ENCODE measurements at places on chromosomes 4 and X.

- no peak for DNase-seq
Observed at GRCh38 chr4:159608436-159608835, 505.6 kb downstream of the RAPGEF2 start.

- no peak for DNase-seq
Observed at GRCh38 chr4:105715692-105716278, 7.2 kb downstream of the GSTCD start.

DNA sequence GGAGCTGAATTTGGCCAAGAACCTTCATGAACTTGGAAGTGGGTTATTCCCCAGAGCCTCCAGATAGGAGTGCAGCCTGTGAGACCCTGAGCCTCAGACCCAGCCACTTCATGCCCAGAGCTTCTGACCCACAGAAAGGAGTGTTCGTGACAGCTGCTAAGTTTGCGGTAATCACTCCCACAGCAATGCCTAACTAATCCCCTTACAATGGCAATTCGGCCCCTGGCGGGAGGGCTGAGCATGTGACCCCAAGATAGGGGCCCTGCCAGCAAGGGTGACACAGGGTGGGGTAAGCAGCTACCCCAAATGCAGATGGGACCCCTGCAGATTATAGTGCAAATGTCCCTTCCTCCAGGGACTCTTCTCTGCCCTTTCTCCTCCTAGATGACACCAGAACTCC lies 22.5 kb downstream of the PNMA6E start:
- no peak for DNase-seq

DNA sequence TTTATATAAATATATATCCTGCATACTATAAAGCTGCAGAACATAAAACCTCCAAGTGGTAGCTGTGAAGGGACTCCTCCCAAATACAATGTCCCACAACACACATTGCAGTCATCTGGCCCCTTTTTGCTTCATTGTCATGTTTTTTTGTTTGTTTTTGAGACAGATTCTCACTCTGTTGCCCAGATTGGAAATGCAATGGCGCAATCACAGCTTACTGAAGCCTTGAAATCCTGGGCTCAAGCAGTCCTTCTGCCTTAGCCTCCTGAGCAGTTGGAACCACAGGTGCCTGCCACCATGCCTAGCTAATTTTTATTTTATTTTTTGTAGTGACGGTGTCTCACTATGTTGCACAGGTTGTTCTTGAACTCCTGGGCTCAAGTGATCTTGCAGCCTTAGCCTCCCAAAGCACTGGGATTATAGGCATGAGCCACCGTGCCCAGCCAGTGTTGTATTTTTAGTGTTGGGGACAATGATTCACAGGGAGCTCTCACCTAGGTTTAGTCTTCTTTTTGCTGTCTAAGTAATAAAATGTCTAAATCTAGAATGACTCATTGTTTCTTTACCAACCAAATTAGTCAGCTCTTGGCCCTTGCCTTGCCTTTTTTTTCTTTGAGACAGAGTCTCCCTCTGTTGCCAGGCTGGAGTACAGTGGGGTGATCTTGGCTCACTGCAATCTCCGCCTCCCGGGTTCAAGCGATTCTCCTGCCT lies 24.0 kb upstream of the XIAP start:
- no peak for DNase-seq

DNA sequence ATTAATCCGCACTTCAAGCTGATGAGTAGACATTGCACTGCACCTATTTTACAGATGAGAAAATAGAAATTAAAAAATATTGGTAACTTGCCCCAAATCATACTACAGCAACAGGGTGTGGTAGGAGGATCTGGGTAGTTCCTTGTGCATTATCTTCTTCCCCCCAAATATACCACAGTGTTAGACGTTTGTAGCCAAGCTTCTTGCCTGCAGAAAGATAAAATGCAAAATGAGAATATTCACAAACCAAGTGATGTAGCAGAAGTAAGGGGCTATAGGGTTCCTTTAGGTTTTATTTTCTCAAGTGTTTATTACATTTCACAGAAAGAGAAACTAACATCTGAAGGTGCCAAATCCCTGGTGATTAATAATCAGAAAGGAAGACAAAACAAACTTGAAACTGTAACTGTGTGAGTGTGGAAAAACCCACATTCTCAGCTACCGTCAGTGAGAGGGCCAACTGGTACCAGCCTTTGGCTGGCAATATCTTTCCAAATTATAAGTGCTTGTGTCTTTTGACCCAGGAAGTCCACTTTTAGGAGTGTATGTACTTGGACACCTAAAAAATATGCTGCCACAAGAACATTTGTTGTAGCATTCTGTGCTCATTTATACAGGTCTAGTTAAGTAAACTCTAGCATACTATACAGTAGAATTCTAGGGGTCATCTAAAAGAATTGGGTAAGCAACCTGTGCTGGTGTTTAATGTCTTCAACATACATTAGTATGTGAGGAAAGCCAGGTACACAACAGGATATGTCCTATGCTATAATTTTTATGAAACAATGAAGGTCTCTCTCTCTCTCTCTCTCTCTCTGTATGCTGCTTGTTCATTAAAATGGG lies 6.7 kb upstream of the CD38 start:
- DNase-seq: no peak

DNA sequence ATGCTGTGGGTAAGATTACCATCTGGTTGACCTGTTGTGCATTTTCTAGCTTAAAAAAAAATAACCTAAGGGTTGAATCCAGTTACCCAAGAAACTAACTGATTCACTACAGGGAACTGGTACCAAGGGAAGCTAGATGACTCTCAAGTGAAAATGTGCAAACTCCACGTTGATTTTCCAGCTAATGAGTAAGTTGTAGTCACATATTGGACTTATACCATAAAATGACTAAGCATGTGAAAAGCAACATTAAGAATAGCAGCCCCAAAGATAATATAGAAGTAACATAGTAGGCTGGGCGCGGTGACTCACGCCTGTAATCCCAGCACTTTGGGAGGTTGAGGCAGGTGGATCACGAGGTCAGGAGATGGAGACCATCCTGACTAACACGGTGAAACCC lies 270.9 kb downstream of the SPRY1 start:
- no peak for DNase-seq

All from urinary bladder (tissue), 4 donors.